ENCODE measurements at places on chromosomes 5 and 9.

GRCh38 chr5:146549615-146550014 is 33.6 kb upstream of the GPR151 start:
- DNase-seq: no peak

DNA sequence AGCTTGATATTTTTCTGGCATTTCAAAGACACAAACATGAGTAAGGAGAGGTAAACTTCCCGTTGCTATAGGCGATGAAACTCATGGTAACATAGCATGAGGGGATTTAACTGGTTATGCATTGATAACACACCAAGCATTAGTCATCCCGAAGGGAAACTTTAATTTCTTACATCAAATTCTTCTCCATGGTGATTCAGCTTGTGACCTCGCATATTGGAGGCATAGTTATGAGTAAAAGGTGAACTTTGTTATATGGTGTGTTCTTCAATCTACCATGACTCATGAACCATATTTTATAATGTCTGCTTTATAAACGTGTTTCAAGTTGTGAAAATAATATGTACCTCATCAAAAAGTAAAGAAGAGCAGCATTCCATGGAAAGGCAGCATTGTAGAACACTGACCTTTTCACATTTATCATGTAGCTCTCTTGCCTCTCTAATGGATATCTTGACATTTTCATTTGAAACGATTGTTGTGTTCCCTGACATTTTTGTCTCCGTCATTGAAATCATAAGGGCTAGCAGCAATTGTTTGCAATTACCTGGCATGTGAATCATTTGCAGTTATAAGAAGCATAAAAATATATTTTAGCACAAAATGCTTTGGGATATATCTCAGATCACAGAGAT is 491.8 kb downstream of the ANXA1 start:
- DNase-seq: no peak

- DNase-seq: no peak
Observed at GRCh38 chr9:88722753-88723152, 187.8 kb downstream of the NXNL2 start.

DNA sequence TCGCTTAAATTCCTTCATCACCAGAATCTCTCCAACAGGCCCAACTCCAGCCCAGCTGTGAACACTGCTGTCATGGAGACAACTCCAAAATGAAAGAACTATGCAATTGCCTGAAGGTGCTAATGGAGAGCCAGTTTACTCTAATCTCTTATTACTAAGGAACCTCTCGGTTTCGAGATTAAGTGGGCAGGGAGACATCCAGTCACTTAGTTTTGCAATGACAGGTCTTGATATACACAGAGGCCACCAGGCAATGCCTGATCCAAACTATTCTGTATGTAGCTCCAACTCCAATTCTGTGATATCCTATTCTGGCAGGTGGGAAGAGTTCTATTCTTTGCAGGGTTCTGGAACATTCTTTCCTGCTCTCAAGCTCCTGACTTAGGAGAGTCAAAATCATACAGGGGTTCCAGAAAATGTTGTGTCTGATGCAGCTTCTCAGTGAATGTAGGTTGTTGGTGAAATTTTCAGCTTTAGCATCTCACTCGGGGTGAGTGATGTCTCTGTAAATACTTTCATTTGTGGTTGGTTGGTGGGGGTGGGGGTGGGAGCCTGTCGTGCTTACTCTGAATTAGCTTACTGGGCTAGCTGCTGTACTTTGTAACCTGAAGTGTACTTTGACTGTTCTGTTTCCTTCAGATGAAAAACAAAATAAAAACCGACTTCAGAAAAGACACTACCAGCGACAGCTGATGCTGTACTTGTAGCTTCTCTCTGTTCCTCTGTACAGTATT is 170.9 kb downstream of the PALM2AKAP2 start:
- DNase-seq: no peak

GRCh38 chr5:66553368-66553912 is 42.8 kb upstream of the MAST4 start:
- DNase-seq: no peak

GRCh38 chr5:172383191-172383802 is 71.0 kb downstream of the SH3PXD2B start:
- DNase-seq: peak; percentile 39

- no peak for DNase-seq
Observed at GRCh38 chr5:66520854-66521253, 75.3 kb upstream of the MAST4 start.

GRCh38 chr5:17441351-17441750 is 56.7 kb upstream of the TAF11L2 start:
- no peak for DNase-seq

GRCh38 chr5:173319646-173320045 is 8.6 kb downstream of the STC2 start:
- no peak for DNase-seq

DNA sequence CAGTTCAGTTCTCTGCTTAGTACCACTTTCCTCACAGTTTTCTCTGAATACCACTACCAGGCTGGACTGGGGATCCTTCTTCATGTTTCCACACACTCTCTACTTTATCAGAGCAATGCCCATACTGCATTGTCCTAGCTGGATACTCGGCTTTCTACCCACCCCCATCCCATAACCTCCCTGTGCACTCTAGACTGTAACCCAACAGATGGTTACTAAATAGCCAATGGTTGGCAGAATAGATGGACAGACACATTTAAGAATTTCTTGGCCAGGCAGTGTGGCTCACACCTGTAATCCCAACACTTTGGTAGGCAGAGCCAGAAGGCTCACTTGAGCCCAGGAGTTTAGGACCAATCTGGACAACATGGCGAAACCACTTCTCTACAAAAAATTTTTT is 22.8 kb downstream of the CDK5RAP2 start:
- DNase-seq: no peak

GRCh38 chr9:128107468-128108268 is 19.9 kb downstream of the PTGES2 start:
- DNase-seq: no peak

- no peak for DNase-seq
Observed at GRCh38 chr9:114302727-114303126, 20.2 kb upstream of the ORM1 start.

GRCh38 chr5:52947851-52948250 is 41.3 kb upstream of the ITGA2 start:
- DNase-seq: no peak

GRCh38 chr5:68582284-68582683 is 366.7 kb downstream of the PIK3R1 start:
- DNase-seq: no peak

Data from HuH-7.5 (cell line).